Vagina (tissue), 2 donors: ENCODE measurements at places on chromosomes 6 and 20. TPM values are rescaled to one million over a fixed set of nuclear protein-coding genes. Genes with fewer than 3 reads are reported as not detected.
A peak's percentile ranks its signal among the peaks of the same experiment; 100 is the strongest.

- no peak overlapping the region for H3K27ac ChIP-seq
- no peak for DNase-seq
- H3K36me3 ChIP-seq = no peaks in the 10 kb centered on the region
- no peak overlapping the region for H3K4me3 ChIP-seq
Observed at GRCh38 chr6:136526937-136527336, 23.3 kb downstream of the MAP7 start.

DNA sequence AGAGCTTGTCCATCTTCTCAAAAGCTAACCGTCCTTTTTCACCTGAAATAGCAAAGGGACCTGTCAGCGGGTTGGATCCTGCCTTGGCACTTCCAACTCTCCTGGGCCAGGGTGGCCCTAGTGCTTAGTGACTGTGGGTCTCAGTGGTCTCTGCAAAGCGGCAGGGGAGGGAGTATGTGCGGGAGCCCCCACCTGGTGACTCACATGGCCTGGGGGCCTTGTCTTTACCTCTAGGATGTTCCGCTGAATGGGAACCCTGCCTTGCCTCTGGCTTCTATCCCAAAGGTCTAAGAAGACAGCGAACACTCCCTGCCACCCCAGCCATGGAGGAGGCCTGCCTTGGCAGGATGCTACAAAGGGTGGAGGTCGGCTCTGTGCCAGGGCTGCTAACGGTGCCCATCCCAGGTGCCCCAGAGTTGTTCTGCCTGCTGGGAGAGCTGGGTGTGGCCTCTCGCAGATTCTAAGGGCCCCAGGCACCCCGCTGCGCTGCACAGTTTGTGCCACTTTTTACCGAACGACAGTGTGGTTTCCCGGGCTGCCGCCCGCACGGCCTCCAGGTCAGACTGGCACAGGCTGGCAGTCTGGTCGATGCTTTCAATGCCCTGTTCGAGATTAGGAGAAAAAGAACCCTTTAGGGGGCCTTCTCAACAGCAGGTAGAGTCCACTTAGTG, 77.2 kb downstream of the PTPN1 start:
- no peak for DNase-seq
- H3K4me3 ChIP-seq = no peak overlapping the region
- no peaks in the 10 kb centered on the region for H3K27me3 ChIP-seq
- peaks cover 44% of the 10 kb centered on the region for H3K36me3 ChIP-seq

DNA sequence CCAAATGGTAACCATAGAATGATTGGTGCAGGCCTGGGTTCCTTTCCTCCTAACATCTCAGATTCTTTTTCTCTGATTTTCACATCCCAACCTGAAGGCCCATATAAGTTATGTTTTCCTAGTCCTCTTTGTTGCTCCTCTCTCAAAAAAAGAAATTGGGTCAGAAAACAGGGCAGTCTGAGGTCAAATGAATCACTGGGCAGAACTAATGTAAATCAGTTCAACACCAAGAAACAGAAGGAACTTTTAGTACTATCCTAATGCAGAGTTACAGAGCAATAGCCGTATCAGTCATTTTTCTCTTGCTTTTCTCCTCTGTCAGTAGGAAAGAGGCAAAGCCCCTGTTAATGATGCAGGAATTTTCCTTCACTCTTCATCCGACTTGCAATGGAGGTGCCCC, 11.0 kb upstream of the TPD52L1 start:
- no peak overlapping the region for H3K4me3 ChIP-seq
- no peak for DNase-seq
- no peak overlapping the region for H3K27ac ChIP-seq
- no peaks in the 10 kb centered on the region for H3K4me1 ChIP-seq
- H3K27me3 ChIP-seq = no peaks in the 10 kb centered on the region

- DNase-seq = peak; percentile 29
- H3K27ac ChIP-seq = no peak overlapping the region
- H3K4me1 ChIP-seq = peaks cover 46% of the 10 kb centered on the region
- H3K36me3 ChIP-seq = peaks cover 51% of the 10 kb centered on the region
Observed at GRCh38 chr6:134168590-134169208, 116.3 kb upstream of the SLC2A12 start.

- H3K27ac ChIP-seq = peak overlapping the region; percentile 78
- peak overlapping the region; percentile 10 for H3K4me3 ChIP-seq
- H3K36me3 ChIP-seq = no peaks in the 10 kb centered on the region
- DNase-seq = no peak
- no peaks in the 10 kb centered on the region for H3K27me3 ChIP-seq
- peaks cover 48% of the 10 kb centered on the region for H3K4me1 ChIP-seq
Observed at GRCh38 chr6:105601541-105602236, 198.8 kb upstream of the PREP start.

DNA sequence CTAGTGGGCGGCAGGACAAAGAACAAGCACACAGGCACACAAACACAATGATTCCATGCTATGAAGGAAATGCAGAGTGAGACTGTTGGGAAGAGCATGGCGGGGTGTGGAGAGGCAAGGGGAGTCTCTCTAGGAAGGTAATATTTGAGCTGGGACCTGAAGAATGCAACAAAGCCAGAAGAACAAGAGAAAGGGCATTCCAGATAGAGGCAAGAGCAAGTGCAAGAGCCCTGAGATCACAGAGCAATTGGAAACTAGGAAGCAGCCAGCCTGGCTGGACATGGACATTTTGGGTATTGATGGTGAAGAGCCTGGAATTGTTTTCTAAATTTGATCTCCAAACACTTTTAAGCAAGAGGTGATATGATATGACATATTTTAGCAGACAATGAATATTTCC, 15.4 kb downstream of the SRXN1 start:
- DNase-seq = no peak
- H3K4me1 ChIP-seq = no peaks in the 10 kb centered on the region

DNA sequence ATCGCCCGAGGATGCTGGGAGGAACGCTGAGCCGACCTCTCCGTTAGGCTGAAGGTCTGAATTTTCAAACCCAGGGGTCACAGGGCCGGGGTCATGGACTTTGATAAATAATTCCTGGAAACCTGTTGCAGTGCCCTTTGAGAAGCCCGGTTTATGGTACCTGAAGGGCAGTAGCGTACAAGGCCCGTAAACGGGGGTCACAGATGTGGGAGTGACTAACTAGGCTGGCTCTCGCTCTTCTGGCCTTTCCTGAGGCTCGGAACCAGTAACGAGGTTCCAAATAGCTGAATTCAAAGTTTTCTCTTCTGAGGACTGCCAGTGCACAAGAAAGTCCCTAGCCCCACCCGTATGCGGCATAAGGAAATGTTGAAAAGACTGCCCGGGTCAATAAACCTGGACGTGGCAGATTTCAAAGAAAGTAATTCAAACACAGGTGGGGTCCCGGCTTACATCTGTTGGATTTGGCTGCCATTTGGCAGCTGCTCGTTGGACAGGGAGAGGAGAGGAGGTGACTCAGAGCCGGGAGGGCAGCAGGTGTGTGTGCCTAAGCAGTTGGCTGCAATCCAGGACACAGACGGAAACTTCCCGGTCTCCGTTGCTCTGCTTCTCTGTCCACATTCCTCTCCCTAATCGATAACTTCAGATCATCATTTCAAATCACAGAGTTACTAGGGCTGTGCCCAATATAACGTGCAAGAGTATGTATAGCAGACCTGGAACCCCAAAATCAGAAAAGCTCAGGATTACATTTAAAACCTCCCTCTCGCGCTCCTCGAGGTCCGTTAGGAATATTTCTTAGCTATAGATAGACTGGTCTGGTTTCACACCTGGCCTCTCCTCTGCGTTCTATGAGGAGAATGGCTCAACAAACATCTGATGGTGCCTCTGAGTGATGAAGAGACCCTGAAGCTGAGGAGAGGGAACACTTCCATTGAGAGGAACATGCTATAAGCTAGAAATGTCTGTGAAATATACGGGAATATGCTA, 765 bp upstream of the GMDS start:
- peak overlapping the region; percentile 93 for H3K27ac ChIP-seq
- no peak for DNase-seq
- no peaks in the 10 kb centered on the region for H3K27me3 ChIP-seq
- H3K4me3 ChIP-seq = peak overlapping the region; percentile 95
- H3K4me1 ChIP-seq = peaks cover 11% of the 10 kb centered on the region

- H3K27me3 ChIP-seq = no peaks in the 10 kb centered on the region
- no peaks in the 10 kb centered on the region for H3K4me1 ChIP-seq
- DNase-seq = no peak
Observed at GRCh38 chr6:170485159-170485558, 67.9 kb downstream of the PSMB1 start.

- H3K27ac ChIP-seq = no peak overlapping the region
- H3K4me3 ChIP-seq = no peak overlapping the region
- H3K36me3 ChIP-seq = no peaks in the 10 kb centered on the region
- H3K27me3 ChIP-seq = no peaks in the 10 kb centered on the region
- no peak for DNase-seq
- no peaks in the 10 kb centered on the region for H3K4me1 ChIP-seq
Observed at GRCh38 chr6:54335871-54336270, 27.6 kb downstream of the TINAG start.

DNA sequence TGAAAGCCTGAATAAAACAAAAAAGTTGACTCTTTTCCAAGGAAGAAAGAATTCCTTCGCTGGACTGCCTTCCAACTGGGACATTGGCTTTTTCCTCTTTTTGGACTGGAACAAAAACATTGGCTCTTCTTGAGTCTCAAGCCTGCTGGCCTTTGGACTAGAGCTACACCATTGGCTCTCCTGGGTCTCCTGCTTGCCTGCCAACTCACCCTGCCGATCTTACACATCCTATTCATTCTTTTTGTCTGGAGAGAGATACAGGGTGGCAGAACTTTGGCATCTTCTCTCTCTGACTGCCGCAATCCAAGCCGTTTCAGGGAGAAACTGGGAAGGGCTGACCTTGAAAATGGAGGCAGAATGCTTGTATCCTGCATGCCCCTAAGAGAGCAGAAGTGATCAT, 20.2 kb downstream of the DDO start:
- H3K4me3 ChIP-seq = no peak overlapping the region
- no peak for DNase-seq
- no peaks in the 10 kb centered on the region for H3K27me3 ChIP-seq

GRCh38 chr6:158663625-158664165, 13.8 kb downstream of the SYTL3 start:
- H3K4me3 ChIP-seq = peak overlapping the region; percentile 36
- no peaks in the 10 kb centered on the region for H3K27me3 ChIP-seq
- no peaks in the 10 kb centered on the region for H3K36me3 ChIP-seq

- no peak overlapping the region for H3K4me3 ChIP-seq
- H3K36me3 ChIP-seq = no peaks in the 10 kb centered on the region
- H3K27me3 ChIP-seq = no peaks in the 10 kb centered on the region
- no peak for DNase-seq
- peaks cover 25% of the 10 kb centered on the region for H3K4me1 ChIP-seq
Observed at GRCh38 chr6:14121936-14122344, 4.4 kb downstream of the CD83 start.

GRCh38 chr6:14381829-14382677, 264.5 kb downstream of the CD83 start:
- no peaks in the 10 kb centered on the region for H3K36me3 ChIP-seq
- no peak for DNase-seq
- H3K4me1 ChIP-seq = no peaks in the 10 kb centered on the region
- H3K4me3 ChIP-seq = no peak overlapping the region

HCRTR2 gene
- total RNA-seq = not detected

RXRB gene
- 28.0 TPM for total RNA-seq

TRIM10 gene
- total RNA-seq = not detected

TMEM200A gene
- 3.9 TPM for total RNA-seq

HSP90AB1 gene
- 463 TPM for total RNA-seq

RSPO3 gene
- total RNA-seq = 14.0 TPM

SLC35B3 gene
- total RNA-seq = 6.4 TPM
